Activated CD4-positive, alpha-beta T cell treated with anti-CD3 and anti-CD28 coated beads, Interleukin-2, amount 10 ng/mL, durations not matched to agents 7 days and 5 days (primary cell): ENCODE measurements at places on chromosomes 4 and X. TPM values are rescaled to one million over a fixed set of nuclear protein-coding genes. Genes with fewer than 3 reads are reported as not detected.

- peak; percentile 42 for DNase-seq
These were observed 5.4 kb downstream of the ALPK1 start for GRCh38 chr4:112302320-112303274.

The VCX3B gene
- not detected for total RNA-seq

DNA sequence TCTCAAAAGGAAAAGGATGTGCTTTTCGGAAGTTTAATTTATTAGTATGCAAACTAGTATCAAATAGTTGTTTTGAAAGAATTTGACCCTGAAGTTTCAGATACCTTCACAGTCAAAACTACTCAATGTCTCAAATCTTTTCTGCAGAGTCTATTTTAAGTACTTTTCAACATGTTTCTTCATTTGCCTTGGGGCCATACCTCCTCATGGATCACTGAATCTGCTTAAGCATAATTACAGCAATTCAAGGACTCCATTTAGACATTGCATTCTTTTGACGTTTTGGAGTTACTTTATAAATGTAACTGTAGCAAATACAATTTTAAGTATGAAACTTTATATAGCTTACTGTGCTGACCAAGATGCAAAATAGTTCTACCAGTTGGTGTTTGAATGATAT, 25.5 kb downstream of the PALLD start:
- DNase-seq: no peak

GRCh38 chr4:114654592-114654991, 56.0 kb downstream of the UGT8 start:
- DNase-seq: no peak

The LGI2 gene
- total RNA-seq: not detected

The USP17L15 gene
- not detected for total RNA-seq

DNA sequence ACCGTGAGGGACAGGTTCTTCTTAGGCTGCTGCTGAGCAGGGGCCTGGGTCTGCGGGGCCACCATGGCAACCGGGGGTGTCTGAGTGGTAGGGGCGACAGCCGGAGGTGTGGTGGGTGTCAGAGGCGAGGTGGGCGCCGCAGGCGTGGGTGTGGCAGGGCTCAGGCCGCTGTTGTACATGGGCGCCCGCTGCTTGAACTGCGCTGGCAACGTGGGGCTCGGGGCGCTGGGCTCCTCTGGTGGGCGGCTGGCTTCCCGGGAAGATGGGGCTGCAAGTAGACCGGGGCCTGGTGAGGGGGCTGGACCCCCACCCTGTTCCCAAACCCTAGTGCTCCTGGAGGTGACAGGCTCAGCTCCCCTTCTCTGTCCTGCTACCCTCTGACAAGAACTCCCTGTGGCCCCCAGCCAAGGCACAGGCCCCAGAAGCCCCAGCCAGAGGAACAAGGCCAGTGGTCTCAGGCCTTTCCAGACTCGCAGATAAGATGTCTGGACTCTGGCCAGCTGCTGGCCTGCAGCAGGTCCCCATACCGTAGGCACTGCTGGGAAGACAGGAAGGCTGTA, 24.8 kb downstream of the NELFA start:
- DNase-seq: no peak

The LRP2BP gene
- total RNA-seq: 0.79 TPM
